ENCODE measurements at places on chromosomes 3 and 15. TPM values are rescaled to one million over a fixed set of nuclear protein-coding genes. Genes with fewer than 3 reads are reported as not detected.

COL6A6 gene
- total RNA-seq, result not detected

RETNLB gene
- total RNA-seq, result not detected

ZNF106 gene
- total RNA-seq, result 41.2 TPM

TERB2 gene
- total RNA-seq, result not detected

FEZF2 gene
- total RNA-seq, result not detected

STAB1 gene
- total RNA-seq, result 0.10 TPM

CD200R1L gene
- not detected for total RNA-seq

SPINK8 gene
- total RNA-seq, result not detected

HESX1 gene
- 1.6 TPM for total RNA-seq

ROPN1 gene
- not detected for total RNA-seq

EXD1 gene
- total RNA-seq, result not detected

ZDHHC19 gene
- not detected for total RNA-seq

MCTP2 gene
- 35.1 TPM for total RNA-seq

GOLGA8J gene
- total RNA-seq, result not detected
